ENCODE measurements at places on chromosomes 5 and 9.

DNA sequence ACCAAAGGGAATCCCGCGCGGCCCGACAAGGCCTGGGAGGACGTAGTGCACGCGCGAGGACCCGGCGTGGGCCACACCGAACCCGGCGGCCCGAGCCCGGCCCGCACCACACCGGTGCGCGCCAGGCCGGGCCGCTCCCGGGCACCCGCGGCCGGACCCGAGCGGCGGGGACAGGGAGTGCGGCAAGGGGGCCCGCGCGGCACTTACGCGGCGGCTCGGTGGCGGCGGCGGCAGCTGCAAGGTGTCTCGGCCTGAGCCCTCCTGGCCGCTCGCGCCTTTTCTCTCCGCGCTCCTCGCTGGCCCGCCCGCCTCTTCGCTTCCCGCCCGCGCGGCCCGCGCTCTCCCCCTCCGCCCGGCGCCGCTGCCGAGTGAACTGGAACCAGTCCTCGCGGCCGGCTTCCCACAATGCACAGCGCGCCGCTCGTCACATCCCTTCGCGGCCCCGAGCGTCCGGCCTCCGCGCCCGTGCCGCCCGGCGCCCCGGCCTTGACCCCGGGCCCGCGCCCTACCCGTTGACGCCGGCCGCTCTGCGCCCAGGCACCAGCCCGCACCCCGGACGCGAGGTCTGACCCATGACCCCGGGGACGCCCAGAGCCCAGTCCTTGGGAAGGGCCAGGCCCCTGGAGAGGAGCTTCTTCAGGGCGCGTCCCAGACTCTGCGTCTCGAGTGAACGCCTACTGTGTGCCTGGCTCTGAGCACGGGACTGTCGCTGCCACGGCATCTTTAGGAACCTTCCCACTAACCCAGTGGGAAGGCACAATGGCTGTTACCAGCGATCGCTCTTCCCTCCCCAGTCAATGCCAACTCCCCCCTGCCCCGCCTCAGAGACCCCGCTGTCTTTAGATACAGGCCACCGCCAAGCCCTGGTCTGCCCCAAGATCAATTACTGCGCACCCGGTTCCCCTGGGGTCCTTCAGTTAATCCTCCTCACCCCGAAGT lies at the start of gene MACROH2A1:
MACROH2A1 (minus strand) TSS at position 377 of the 939 bp plus-strand sequence. CDS start 10,138 bp downstream, outside the sequence.
- peak; percentile 92 for DNase-seq

DNA sequence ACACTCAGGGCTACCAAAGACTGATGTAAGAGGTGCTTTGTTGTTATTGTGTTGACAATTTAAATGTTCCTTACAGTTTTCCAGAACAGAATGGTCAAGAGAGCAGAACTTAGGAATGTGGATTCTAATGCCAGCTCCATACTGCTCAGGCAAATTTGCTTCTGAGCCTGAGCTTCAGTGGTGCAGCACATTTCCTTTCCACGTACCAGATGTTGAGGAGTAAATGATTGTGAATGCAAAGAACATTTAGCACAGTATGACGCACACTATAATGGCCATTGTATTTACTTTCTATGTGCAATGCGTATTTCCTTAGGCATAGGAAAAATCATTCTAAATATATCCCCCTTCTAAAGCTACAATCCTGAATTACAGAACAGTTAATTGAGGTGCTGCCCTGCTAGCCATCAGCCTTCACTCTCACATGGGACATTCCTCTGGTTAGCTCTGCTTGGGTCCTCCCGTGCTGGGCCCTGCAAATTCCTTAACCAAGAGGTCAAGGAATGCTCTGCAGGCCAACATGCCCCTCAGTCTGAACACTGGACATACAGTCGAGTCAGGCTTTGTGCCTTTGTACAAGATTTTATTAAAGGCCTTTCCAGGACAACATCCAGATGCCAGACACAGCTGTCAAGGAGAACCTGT lies 21.1 kb upstream of the TMEM174 start:
- DNase-seq = no peak

DNA sequence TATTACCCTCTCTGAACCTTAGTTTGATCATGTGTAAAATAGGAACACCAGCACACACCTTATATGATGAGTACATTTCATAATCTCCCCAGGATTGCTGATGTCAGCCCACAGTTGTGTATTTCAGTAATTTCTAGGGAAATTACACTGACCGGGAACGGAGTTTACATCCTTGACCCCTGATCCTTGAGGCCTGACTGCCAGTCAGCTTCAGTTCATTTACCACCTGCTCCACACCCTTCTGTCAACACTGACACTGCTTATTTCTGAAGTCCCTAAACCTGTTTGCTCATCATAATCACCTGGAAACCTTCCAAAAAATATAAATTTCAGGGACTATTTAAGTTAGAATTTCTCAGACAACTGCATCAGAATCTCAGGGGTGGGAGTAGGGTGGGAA lies 55.3 kb downstream of the ZNF622 start:
- DNase-seq = no peak

- DNase-seq = no peak
Measured at GRCh38 chr5:111953351-111954127, 196.5 kb upstream of the NREP start.

DNA sequence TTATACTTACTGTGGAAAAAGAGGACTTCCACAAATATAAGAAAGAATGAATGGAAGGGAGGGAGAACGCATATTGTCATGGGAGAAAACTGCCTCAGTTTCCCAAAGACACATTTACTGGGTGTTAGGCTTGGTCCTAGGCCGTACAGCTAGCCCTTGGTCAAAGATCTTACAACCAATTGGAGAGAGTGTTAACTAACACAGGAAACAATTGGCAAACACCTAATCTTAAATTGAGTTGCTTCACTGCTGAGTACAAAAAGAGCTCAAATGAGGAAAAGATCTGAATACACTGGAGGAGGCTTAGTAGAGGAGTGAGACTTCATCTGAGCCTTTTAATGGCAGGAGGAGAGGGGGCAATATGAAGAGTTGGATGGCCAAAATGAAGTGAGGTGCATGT lies 161.7 kb downstream of the GLIS3 start:
- no peak for DNase-seq

DNA sequence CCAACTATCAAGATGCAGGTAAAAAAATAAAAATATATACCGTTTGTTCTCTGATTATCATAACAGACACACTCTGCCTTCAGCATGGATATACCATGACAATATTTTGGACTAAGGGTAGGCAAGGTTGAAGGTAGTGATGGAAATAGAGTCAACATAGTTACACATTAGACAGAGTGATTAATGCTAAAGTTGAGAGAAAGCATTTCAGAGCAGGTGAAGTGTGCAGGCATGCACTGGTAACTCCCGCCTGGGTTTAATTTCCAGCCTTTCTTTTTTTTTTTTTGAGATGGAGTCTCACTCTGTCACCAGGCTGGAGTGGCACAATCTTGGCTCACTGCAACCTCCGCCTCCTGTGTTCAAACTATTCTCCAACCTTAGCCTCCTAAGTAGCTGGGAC lies 458.5 kb downstream of the TLR4 start:
- no peak for DNase-seq

GRCh38 chr5:68591850-68592249 lies 376.3 kb downstream of the PIK3R1 start:
- DNase-seq = no peak

GRCh38 chr9:85900504-85901201 lies 40.3 kb upstream of the NAA35 start:
- DNase-seq = no peak

- peak; percentile 67 for DNase-seq
Measured at GRCh38 chr9:120583958-120584369, 4.0 kb upstream of the CDK5RAP2 start.

- DNase-seq = no peak
Measured at GRCh38 chr5:31211098-31211497, 17.6 kb downstream of the CDH6 start.

- DNase-seq = no peak
Measured at GRCh38 chr5:78113689-78114264, 180.7 kb downstream of the AP3B1 start.

- DNase-seq = no peak
Measured at GRCh38 chr9:93954434-93955061, 607 bp downstream of the BARX1 start.

GRCh38 chr9:129382281-129383018 lies 204.4 kb upstream of the IER5L start:
- no peak for DNase-seq

DNA sequence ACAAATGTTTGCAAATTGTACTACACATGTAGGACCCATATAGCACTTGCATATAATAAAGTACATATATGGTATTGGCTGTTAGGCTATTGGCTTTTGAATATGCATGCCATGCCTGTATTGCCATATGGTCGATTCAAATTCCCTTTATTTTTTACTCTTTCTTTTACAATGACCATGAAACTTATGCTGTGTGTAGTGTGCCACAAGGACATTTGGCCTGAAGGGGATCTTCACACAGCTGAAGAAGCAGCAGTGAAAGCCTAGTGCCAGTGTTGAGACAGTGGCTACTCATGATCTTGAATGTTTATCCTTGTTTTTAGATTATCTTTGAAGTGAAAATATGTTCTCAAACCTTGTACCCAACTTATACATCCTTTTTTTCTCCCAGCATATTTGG lies 20.5 kb downstream of the TGFBR1 start:
- no peak for DNase-seq

GRCh38 chr9:86481466-86481865 lies 127.3 kb upstream of the TUT7 start:
- no peak for DNase-seq

Data from right forelimb (tissue), 1 donor.